ENCODE measurements at places on chromosomes 2 and 18. TPM values are rescaled to one million over a fixed set of nuclear protein-coding genes. Genes with fewer than 3 reads are reported as not detected.

The PPP1R1C gene
- 0.81 TPM for total RNA-seq

The UGT1A4 gene
- not detected for total RNA-seq

The C2orf78 gene
- total RNA-seq = not detected

The TUBA3E gene
- total RNA-seq = not detected

The GTF2A1L gene
- total RNA-seq = not detected

The TMEM247 gene
- not detected for total RNA-seq

The TBR1 gene
- not detected for total RNA-seq

The MALL gene
- 32.8 TPM for total RNA-seq

The MEP1B gene
- total RNA-seq = not detected

The TTC27 gene
- total RNA-seq = 22.4 TPM

The LYG2 gene
- not detected for total RNA-seq

The E2F6 gene
- total RNA-seq = 10.1 TPM

The OTX1 gene
- not detected for total RNA-seq

The CTLA4 gene
- total RNA-seq = 1.8 TPM
